Epithelial cell of proximal tubule (primary cell): ENCODE measurements at places on chromosomes 2 and 18. TPM values are rescaled to one million over a fixed set of nuclear protein-coding genes. Genes with fewer than 3 reads are reported as not detected.

- no peak for DNase-seq
Observed at GRCh38 chr18:8620845-8621244, 11.6 kb downstream of the RAB12 start.

DNA sequence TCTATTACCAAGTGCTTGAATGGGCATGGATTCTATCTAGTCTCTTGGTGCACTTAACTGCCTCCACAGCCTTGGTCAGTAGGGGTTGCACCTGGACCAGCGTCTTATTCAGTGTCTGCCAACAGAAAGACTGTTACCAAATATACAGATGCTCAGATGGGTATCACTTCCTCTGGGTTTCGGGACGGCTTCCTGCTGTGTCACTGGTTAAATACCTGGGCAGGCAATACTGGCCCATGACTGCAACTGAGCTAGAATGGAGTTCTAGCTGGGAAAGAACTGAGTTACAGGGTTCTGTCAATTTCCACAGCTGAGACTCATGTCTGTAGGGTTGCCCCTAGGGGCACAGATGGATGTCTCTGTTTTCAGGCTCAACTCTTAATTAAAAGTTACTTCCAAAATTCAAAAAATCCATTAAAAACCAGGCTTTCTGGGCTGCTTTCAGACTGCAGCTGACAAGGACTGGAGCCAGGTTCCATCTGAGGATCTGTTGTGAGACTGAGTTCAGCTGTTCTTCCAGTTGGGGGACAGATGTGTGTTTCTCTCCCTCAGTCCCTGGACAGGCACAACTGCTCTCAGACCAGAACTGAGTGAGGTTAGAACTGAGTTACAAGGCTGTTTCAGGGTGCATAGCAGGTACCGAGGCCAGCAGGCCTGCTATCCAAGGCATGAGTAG lies 789.6 kb upstream of the SLC8A1 start:
- DNase-seq: no peak

DNA sequence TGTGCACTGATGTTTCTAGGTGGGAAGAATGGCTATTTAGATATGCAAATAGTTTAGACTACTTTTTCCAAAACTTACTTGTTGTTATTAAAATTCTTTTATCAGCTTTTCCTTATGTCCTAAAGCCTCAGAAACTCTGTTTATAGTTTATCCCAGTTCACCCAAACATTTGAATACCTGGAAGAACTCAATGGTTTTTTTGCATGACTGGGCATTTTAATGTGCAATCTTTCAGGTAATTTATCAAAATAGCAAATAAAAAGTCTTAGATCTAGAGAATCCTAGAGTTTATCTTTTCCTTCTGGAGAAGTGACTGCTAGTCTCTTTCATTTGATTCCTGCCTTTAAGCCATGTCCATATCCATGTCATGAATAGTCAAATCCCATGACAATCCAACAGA lies 9.6 kb upstream of the ADAM23 start:
- no peak for DNase-seq

DNA sequence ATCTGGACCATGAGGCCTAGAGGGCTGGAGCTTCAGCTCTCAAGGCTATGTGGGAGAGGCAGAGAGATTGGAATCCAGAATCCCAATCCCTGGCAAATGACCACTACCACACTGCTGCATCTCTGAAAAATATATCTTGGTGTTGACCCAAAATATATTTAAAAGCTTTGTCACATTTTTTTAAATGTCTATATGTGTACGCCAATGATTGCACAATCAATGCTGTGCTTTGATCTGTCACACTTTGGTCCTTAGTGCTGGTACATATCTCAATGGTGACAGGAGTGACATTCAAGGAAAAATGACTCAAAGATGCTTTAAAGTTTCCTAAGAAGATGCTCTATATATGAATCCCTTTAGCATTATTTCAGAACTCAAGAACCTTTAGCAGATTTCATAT lies 31.7 kb upstream of the NEDD4L start:
- DNase-seq: no peak

DNA sequence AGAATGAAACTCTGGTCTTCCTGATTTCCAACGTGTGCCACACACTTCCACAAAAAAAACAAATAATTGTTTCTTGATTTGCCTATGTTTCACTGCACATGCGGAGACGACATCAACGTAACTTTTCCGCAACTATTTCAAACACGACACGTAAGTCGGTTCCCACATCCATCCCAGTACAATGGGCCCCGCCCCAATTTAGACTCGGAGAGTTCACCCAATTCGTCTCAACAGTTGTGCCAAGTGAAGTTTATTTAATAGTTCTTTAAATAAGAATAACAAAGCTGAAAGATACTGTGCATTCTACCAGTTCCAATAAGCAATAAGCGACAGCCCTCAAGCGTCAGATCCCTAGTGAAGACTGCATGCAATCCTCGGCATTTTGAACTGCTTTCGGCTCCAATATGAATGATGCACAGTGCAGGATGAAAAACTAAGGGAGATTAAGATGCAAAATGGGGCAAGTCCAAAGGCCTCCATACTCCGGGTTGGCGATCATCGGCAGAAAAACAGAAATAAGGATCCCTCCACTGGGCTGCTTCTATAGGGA lies 664 bp downstream of the CCT4 start:
- DNase-seq: no peak

DNA sequence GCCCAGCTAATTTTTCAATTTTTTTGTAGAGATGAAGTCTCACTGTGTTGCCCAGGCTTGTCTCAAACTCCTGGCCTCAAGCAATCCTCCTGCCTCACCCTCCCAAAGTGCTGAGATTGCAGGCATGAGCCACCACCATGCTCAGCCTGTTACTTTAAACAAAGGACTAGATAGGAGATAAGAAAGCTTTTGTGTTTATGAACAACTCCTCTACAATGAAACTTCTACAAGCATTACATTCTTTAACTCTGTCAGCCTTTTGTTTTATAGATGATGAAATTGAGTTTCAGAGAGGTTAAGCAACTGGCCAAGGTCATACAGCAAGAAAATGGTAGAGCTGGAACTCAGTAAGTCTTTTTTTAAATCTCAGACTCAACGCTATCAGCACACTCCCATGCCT lies 22.7 kb downstream of the ALPK2 start:
- no peak for DNase-seq

DNA sequence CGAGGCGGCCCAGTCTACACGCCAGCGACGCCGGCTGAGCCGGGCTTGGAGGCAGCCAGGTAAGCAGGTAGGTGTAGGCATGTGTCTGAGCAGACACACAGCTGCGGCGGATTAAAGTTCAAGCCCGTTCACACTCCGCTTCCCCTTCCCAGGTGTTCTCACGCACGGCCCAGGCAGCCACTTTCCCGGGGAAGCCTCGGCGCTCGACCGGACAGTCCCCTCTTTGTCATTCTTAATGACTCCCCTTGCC lies 367 bp downstream of the TGFA start:
- no peak for DNase-seq

GRCh38 chr2:13052547-13052946 lies 335.8 kb downstream of the TRIB2 start:
- no peak for DNase-seq

GRCh38 chr2:102473020-102473419 lies at the start of gene SLC9A4:
SLC9A4 (plus strand) TSS chr2:102473226; CDS start chr2:102473760, 534 bp downstream.
- DNase-seq: no peak

- DNase-seq: no peak
Observed at GRCh38 chr2:4522498-4523421, 819.4 kb downstream of the DCDC2C start.

GRCh38 chr2:136185981-136186776 lies 68.2 kb upstream of the CXCR4 start:
- DNase-seq: no peak

DNA sequence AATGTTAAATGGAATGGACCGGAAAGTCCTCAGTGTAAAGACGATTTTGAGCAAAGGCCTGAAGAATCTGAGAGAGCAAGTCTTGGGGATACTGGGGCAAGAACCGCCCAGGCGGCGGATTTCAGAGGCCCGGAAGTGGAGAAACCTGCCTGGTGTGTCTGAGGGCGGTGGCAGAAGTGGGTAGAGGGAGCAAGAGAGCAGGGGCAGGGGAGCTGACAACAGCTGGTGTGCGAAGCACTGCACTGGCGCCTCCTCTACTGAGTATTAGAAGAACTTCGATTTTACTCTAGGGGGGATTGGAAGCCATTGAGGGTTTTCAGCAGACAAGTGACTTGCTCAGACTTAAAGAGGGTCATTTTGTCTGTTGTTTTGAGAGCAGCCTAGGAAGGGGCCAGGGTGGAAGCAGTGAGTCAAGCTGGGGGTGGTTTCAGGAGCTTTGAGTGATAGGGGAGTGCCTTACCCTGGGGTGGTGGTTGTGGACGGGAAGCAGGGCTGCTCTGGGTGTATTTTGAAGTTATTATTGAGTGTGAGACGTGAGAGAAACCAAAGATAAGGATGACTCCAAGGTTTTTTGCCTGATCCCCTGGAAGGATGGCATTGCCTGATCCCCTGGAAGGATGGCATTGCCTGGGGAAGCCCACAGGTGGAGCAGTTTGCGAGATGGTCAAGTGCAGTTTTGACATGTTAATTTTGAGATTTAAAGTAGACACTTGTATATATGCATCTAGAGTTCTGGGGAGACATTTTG lies 52.5 kb downstream of the ZNF236 start:
- no peak for DNase-seq

DNA sequence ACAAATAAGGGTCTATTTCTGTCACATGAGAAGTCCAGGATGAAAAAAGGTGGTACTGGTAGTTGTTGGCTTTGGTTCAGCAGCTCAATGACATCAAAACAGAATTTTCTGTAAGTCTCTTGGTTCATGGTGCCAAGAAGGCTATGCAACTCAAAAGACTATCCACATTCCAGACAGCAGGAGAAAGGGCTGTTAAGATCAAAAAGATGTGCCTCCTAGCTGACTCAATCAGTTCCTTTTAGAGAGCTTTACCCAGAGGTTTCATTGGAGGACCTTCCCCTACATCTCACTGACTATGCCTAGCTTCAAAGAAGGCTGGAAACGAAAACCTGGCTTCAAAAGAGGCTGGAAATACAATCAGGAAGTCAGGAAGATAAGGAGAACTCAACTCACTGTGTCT lies 98.0 kb downstream of the DYM start:
- DNase-seq: no peak

Gene PLEK
- total RNA-seq: not detected in 2 replicates

Gene SNRNP27
- total RNA-seq: 60.3 and 88.6 TPM in 2 replicates

Gene PARD3B
- total RNA-seq: 0.94 and 3.6 TPM in 2 replicates

Gene ST3GAL5
- 3.8 and 8.7 TPM in 2 replicates for total RNA-seq
